ENCODE measurements at places on chromosomes 1 and 21.
A peak's percentile ranks its signal among the peaks of the same experiment; 100 is the strongest.

- DNase-seq: no peak
These were observed 10.0 kb downstream of the TPM3 start for GRCh38 chr1:154181944-154182343.

DNA sequence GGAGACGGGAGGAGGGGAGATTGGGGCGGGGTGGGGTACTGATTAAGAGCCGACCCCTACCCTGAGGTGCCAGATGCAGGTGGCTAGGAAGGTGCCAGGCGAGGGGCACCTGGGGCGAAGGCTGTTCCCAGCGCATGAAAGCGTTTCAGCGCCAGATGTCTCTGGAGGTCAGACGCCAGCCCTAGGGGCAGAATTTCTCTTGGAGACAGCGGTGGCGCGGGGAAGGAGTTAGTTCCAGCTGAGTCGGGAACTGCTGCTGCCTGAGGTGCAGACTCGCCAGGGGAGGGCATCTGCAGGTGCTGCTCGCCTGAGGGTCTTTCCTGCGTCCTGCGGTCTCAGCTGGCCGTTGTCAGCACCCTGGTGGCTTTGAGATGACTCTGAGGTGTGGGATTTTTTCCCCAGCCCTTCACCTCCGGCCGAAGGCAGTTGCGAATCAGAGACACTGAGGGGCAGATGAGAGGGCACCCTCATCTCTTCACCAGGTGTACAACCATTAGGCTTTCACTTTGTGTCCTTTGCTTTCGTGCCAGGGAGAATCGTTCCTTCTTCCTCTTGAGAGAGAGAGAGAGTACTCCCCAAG is 539 bp downstream of the CGN start:
- peak; percentile 46 for DNase-seq

- peak; percentile 18 for DNase-seq
These were observed 77.2 kb downstream of the LAMC1 start for GRCh38 chr1:183100361-183100974.

DNA sequence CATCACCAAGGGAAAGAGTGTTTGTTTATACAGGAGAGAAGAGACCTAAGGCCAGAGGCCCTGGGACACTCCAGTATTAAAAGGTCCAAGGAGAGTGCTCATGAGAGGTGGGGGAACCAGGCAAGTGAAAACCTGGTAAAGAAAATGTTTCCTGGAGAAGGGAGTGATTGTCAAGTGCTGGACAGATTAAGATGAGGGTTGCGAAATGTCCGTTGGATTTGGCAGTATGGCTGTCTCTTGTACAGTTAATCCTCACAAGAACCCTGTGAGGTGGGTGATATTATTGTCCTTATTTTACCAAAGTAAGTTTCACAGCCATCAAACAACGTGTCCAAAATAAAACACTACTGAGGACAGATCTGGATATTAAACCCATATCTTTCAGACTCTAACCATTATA is 44.2 kb downstream of the RPAP2 start:
- no peak for DNase-seq

DNA sequence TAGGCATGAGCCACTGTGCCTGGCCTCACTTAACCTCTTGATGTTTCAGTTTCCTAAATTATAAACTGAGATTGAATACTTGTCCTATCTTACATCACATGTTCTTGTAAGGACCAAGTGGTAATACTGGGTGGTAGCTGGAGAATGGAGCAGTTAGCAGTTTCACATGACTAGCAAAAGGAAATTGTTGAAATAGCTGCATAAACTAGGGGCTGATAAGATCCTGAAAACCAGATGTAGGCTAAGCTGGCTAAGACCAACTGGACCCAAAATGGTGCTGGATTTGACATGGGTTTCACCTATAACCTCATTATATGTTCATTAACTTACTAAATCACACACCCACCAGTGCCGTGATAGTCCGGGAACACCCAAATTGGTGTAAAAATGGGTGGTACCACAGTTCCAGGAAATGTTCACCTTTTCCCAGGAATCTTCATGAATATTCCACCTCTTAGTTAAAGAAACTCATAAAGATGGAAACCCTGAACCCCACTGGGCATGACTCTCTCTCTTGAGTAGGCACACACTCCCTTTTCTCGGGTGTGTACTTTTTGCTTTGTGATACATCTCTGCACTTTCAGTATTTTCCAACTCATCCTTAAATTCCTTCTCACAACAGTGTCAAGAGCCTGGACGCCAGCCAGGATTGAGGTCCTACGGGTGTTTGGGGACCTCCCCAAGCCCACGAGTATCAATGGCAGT is at the start of gene PAPPA2:
Gene PAPPA2 (plus strand): TSS at position 502 of the 705 bp plus-strand sequence. CDS start 93,148 bp downstream, outside the sequence.
- no peak for DNase-seq

DNA sequence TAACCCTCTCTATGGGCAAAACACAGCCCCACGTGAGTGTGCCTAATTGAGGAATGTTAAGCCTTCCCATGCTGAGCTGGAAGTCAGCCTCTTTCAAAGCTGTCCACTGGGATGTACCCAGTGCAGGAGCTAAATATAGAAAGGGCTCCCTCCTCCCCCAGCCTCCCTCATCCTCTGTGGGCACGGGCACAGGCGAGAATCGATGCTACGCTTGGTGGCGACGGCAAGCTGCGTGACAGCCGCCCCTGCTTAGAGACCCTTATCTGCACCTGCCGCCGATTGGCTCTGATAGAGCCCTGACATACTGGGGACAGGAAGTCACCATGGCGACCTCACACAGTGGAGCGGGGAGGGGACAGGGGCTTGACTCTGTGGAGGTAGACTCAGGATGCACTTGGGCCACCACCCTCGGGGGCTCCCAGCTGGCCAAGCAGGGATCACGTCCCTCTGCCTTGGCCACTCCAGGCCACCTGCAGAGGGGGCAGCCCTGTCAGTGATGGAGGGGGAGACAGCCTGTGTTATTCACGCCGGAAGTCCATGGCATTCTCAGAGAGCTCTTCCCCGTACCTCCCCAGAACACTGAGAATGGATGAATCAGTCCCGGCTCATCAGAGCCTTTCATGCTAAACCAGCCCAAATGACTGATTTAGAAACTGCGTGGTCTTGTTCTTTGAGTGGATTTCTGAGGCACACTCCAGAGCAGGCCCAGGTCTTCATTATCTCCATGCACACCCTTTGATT is 84.8 kb downstream of the KCND3 start:
- no peak for DNase-seq

DNA sequence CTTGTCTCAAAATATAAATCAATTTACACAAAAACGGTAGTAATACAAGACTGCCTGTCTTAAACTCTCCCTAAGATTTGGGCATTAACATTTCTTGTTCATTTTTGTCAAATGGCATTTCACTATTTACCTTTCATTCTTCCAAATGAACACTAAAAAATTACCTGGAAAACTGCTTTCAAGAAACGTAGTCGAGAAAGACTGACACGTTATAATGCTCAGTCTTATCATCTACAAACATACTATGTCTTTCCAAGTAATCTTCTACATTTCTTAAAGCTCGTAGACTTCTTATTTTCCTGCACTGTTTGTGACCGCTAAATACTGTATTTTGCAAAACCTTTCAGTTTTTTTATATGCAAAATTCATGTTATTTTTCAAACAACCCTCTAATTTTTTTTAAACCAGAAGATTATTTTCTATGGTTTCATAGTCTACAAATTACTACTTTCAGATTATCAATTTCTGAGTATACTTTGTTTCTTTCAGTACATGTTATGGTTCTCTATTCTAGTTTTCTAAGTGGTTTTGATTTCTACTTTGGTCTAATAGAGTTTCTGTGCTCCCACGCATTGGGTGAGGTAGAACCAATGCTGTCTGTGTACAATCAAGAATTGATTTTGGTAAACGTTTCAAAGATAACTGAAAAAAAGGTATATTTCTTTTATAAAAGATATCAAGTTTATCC is 336.4 kb downstream of the SMYD3 start:
- no peak for DNase-seq

DNA sequence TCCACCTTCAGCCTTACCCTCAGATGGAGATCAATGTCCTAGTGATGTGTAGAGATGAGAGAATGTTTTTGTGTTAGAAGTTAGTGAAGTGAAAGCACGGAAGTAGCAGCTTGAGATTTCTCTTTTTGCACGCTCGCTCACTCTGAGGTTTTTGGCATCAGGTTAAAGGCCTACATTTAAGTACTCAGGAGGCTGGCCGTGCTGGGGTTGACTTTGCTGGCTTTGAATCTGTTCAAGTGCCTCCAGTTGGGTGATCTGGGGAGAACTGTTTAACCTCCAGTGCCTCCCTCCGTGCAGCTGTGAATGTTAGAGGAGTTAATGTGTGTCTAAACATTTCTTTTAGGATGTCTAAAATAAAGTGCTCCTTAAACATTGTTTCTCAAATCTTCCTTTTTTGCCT is 13.9 kb downstream of the PHGDH start:
- DNase-seq: no peak

DNA sequence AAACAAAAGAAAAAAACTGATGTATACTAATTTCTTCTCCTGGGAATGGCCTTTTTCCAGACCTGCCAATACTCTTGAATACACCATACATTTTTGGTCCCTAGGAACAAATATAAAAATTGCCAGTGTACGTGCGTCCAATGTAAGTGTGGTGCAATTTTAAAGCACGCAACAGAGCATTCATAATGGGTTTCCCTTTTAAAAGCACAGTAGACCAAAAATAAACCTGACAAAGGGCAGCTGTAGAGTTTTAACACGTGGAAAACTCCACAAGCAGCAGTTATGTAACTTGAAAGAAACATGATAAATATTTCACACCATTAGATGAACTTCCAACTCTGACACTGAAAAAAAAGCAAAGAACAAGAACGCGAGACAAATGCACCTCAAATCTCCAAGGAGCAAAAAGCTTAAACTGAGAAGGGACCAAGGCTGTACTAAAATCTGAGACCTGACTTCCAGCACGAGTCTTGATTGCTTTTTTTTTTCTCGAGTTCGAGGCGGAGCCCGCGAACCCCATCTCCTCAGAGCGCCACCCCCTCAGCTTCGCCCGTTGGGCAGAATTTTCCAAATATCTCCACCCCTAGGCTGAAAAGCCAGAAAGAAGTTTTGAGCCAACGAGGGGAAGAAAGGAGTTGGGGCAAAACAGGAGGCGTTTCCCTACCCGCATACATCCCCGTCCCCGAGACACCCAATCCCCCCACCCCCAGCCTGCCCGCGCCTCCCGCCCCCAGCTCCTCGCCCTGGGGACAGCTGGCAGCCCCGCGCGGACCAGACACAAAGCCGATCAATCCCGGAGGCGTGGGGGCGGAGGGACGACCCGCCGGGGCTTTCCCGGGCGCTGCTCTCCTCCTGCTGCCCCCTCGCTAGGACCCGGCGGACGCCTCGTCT is at the start of gene JAM2:
Gene JAM2 (plus strand): TSS at position 599 of the 891 bp plus-strand sequence. CDS start 564 bp downstream, outside the sequence.
- DNase-seq: peak; percentile 59

GRCh38 chr1:163173121-163173520 is 29.6 kb downstream of the RGS5 start:
- peak; percentile 31 for DNase-seq

GRCh38 chr1:228043281-228043848 is 36.6 kb downstream of the WNT3A start:
- no peak for DNase-seq

- no peak for DNase-seq
These were observed 3.2 kb upstream of the SLC6A9 start for GRCh38 chr1:44034423-44034822.

DNA sequence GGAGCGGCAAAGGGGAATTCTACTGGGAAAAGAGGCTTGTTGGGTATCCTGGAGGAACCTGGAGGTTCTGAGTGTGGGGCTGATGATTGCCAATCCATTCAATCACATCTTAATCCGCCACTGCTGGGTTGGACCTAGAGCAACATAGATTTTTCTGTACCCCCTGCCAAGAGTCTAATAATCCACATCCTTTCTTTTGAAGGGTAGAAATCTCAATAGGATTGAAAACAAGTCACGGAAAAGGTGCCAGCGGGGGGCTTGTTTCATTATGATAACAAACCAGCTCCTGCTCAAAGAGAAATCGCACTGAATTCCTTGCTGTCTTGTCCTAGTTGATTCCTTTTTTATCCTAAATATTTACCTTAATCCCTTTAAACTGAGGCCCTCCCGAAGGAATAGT is 528.5 kb downstream of the ADGRL2 start:
- DNase-seq: no peak

DNA sequence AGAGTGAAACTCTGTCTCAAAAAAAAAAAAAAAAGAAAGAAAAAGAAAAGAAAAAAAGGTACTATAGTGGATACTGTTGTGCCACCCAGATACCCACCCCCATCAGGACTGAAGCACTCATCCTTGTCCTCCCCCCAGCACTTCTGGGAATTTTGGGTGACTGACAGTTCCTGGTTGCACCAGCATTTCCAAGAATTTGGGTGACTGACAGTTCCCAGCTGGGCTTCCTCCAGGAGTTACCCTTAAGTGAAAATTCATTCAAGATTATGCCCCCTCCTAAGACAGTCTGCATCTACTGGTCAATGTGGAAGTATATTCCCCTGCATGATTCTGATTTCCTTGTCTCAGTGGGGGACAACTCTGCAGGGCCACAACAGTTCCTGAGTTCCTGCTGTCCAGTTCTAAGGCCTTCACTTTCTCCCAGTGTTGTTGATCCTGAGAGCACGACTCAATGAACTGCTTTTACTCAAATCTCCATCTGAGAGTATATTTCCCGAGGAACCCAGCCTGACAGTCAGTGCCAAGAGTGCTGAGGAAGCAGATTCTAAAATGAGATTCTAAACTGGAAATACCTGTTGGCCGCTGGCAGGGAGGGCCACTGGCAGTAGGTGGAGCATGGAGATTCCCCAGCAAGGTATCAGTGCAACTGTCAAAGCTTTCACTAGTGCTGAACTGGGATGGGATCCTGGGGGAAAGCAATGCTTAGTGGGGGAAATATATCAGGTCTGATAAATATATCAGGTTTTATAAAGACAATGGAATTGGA is 18.5 kb downstream of the RIIAD1 start:
- DNase-seq: no peak

- no peak for DNase-seq
These were observed 31.0 kb upstream of the VWA5B1 start for GRCh38 chr1:20259646-20260045.

DNA sequence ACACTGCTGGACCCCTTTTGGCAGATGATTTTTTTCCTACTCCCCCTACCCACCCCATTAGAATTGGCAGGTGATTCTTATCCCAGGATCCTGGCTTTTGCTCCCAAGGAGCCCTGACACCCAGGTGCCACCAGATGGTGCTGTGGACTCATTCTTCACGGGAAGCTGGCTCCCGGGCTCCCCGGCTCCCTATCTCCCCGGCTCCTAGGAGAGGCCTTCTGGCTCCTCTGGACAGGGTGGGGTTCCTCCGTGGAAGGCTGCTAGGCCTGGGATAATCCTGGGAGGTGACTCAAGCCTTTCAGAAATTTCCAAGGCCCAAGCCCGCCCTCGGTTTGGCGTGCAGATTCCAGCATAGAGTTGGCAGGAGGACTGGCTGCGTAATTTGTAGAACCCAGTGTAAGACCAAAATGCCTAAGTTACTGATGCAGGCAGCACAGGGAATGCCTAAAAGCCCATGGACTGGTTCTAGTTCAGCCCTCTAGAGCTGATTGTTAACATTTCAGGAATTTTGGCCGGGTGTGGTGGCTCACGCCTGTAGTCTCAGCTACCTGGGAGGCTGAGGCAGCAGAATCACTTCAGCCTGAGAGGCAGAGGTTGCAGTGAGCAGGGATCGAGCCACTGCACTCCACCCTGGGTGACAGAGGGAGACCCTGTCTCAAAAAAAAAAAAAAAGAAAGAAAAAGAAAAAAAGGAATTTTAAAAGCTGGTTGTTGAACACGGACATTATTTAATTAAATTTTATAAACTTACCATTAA is 6.8 kb upstream of the BSDC1 start:
- DNase-seq: peak; percentile 89
